ENCODE measurements at places on chromosomes 12 and 14. TPM values are rescaled to one million over a fixed set of nuclear protein-coding genes. Genes with fewer than 3 reads are reported as not detected.
A peak's percentile ranks its signal among the peaks of the same experiment; 100 is the strongest.

- no peak for DNase-seq
These were observed 510.8 kb downstream of the TMTC2 start for GRCh38 chr12:83197483-83197914.

- DNase-seq, result peak; percentile 80
These were observed 5.2 kb downstream of the FRS2 start for GRCh38 chr12:69475237-69475975.

- DNase-seq, result no peak
These were observed 4.0 kb upstream of the GEMIN2 start for GRCh38 chr14:39109893-39110715.

DNA sequence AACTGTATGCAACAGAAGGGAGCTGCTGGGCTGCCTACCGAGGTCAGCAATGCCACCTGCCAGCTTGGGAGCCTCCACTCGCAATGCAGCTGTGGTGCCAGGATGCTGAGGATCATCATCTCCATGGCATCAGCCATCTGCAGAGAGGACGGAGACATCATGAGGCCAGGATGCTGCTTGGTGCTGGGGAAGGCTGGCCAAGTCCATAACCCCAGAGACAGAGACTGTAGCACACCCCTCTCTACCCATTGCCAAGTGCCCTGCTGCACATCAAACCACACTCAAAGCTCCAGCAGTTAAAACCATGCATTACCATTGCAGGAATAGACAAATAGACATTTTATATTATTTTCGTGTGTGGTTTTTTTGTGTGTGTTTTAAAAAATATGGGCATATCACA lies 43.5 kb downstream of the SVOP start:
- no peak for DNase-seq

- DNase-seq, result no peak
These were observed 47.9 kb upstream of the BCAT1 start for GRCh38 chr12:24996820-24997219.

DNA sequence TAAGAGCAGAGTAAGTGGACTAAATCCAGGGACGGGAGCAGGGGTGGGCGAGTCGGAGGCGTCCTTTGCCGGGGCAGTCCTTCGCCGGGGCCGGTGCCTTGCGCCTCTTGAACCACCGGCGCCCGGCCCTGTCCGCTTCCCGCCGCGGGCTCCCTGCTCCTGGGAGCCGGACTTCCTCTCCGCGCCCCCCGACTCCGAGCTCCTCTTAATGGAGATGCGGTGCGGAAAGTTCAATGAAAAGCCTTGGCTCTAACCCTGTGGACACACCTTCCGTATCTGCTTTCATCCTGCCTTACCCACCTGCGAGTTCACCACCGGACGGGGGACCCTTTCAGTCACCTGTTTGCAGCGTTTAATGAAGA lies 412 bp downstream of the FGFR1OP2 start:
- no peak for DNase-seq

DNA sequence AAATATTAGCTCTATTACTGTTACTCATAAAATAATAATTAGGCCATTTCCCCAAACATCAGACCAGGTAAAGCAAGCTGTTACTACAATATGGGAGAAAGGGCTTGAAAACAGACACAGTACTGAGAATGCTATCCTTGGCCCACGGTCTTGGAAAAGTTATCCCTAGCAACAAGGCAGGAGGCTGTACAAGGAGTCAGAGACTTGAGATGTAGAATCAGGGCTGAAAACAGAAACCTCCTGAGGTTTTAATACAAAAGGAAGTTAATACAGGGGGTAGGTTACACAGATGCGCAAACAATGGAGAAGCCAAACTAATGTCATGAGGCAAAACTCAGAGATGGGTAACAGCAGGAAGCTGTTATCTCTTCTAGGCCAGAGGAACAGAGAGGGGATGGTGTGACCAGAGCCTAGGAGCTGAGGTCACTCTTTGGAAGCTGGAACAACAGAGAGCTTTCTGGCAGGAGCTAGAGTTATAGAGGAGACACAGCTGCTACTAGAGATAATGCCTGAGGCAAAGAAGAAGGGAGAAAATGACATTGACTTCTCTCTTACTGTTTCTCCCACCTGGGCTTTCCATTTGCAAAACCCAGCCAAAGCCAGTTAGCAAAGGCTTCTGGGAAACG lies 248.8 kb downstream of the SUDS3 start:
- DNase-seq, result no peak

DNA sequence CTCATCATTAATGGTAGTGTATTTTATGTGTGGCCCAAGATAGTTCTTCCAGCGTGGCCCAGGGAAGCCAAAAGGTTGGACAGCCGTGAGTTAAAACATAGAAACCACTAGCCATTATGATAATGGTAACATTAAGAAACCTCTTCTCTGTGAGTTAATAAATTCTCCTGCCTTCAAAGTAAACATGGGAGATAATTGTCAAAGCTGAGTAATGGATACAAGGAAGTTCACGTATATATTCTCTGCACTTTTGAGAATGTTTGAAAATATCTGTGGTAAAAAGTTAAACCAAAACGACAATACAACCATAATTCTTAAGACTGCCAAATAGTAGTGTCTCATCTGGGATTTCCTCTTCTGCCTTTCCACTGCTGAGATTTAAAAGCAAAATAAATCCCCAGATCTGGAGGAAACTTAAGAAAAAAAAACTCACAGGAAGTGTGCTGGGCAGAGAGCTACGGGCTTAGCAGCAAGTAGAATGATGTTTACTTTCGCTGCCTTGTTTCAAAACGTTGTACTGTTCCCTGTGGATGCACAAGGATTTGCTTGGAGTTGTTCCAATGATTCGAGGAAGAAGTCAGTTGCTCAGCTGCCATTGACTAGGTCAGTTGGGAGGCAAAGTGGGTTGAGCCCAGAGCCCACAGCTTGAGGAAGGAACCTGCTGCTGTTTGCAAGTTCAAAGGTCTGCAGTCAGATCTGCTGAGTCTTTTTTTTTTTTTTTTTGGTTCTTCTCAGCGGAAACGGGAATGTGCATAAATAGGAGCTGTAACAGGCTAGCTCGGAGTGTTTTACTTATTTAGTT lies 1.7 kb downstream of the TPCN1 start:
- peak; percentile 97 for DNase-seq

GRCh38 chr12:30926243-30927221 lies at the start of gene TSPAN11:
Gene TSPAN11 (plus strand): TSS chr12:30926748. CDS start chr12:30953992, 27,244 bp downstream.
- DNase-seq, result peak; percentile 48

DNA sequence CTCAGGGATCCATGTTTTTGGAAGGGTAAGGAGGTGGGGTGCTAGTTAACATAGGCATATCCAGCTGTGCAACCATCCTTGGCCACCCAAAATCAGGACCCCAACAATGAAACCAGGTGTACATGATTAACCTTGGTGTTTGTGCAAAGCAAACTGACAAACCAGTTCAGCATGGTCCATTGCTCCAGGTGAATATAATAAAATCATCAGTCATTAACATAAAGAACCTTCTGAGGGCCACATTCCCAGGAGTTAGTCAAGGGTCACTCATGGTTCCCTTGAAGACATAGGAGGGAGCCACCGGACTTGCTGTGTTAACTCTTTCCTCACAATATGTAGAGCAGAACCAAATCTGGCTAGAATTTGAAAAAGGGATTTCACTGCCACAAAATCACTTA lies 17.8 kb downstream of the SLC38A2 start:
- DNase-seq, result no peak

DNA sequence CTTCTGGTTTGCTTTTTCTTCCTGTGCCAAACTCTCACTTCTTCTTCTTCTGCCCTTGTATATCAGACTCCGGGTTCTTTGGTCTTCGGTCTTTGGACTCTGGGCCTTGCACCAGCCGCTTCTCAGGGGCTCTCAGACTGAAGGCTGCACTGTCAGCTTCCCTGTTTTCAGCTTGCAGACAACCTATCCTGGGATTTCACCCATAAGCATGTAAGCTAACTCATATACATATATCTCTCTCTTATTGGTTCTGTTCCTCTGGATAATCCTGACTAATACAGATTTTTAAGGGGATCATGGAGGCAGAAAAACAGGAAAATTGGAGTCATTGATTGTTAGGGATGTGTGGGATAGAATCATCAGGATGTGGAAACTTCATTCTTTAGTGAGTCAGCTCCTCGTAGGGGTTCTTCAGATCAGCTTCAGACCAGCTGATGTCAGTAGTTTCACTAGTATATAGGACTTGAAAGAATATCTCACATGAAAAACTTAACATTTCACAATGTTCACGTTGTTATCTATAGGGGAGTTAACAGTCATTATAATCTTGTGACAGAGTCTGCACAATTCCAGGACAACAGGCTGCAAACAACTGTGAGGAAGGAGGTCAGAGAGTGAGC lies 102.9 kb downstream of the RASSF9 start:
- peak; percentile 84 for DNase-seq

GRCh38 chr12:118328486-118329330 lies 44.0 kb downstream of the TAOK3 start:
- no peak for DNase-seq

- DNase-seq, result no peak
These were observed 361.3 kb upstream of the TMTC1 start for GRCh38 chr12:30144777-30145683.

GRCh38 chr12:2053691-2054090 lies 904 bp downstream of the CACNA1C start:
- no peak for DNase-seq

- DNase-seq, result no peak
These were observed 217.6 kb upstream of the MYL2 start for GRCh38 chr12:111138016-111138415.

GRCh38 chr12:71130521-71131069 lies 27.2 kb downstream of the TSPAN8 start:
- DNase-seq, result peak; percentile 10

DNA sequence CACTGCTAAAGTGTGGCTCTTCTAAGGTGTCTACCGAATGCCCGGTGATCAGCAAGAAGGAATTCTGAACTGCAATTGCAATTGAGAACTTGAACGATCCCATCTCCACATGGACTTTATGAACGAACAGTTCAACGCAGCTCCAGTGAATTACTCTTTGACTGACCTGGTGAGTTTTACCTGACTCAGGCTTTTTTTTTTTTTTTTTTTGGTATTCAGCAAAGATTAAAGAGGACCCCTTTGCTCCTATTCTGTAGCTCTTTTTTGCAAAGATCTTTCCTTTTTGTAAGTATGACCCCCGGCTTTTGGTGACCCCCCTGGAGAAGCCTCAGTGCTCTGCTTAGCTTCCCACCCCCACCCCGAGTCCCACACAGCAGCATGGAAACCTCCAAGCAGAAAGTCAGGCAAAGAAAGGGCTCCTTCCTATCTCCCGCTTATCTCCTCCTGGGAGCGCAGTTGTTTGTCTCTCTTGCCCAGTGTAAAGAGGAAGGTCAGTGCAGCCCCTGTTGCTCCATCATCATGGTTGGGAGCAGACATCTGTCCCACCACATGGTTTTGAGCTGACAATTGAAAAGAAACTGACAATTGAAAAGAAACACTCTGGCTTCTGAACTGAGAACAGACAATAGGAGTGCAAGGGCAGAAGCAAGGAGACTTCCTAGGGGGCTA lies 72.1 kb upstream of the DIO3 start:
- no peak for DNase-seq

GRCh38 chr12:52771505-52771904 lies 5.6 kb downstream of the KRT76 start:
- DNase-seq, result no peak

DNA sequence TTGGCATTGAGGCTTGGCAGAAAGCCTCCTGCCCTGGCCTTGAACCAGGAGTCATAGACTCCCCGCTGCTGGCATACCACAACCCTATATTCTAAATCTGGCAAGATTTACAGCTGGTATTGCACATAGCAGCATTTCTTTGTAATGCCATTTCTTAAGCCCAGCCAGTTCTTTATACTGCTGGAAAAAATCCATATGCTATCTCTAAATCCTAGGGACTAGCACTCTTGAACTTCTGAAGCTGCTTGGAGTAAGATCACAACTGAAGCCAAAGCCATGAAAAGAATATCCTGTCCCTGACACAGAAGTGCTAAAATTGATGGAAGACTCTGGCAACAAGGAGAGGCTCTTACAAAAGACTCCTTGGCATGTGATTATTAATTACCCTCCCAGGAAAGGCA lies 89.3 kb downstream of the KCNC2 start:
- DNase-seq, result peak; percentile 2

GRCh38 chr12:112524676-112525425 lies 106.1 kb downstream of the PTPN11 start:
- no peak for DNase-seq

The TRIM9 gene
- total RNA-seq, result not detected

The DACT1 gene
- total RNA-seq, result 0.37 TPM

The CAPZA3 gene
- total RNA-seq, result not detected

The BCL11B gene
- total RNA-seq, result 0.07 TPM

The OR9K2 gene
- total RNA-seq, result not detected

The TAS2R13 gene
- 0.97 TPM for total RNA-seq

The WNT5B gene
- not detected for total RNA-seq

The TCTN2 gene
- total RNA-seq, result 11.2 TPM

The PLEKHG7 gene
- total RNA-seq, result not detected

The MYF5 gene
- not detected for total RNA-seq

The POTEM gene
- total RNA-seq, result not detected

The DCN gene
- total RNA-seq, result not detected

The KCNA1 gene
- not detected for total RNA-seq

The ACSM4 gene
- total RNA-seq, result not detected

The MED6 gene
- total RNA-seq, result 41.5 TPM

The C1QL4 gene
- total RNA-seq, result not detected

The PTPRO gene
- total RNA-seq, result not detected

The GYS2 gene
- not detected for total RNA-seq

The HHIPL1 gene
- 2.0 TPM for total RNA-seq

All from endothelial cell of umbilical vein (primary cell).